Activated T-cell treated with anti-CD3 and anti-CD28 coated beads, Interleukin-2, amount 50 U/mL, for 1 hour (primary cell): ENCODE measurements at places on chromosomes 2 and 18.
A peak's percentile ranks its signal among the peaks of the same experiment; 100 is the strongest.

GRCh38 chr2:188199716-188200128 is 92.0 kb upstream of the GULP1 start:
- DNase-seq: no peak

DNA sequence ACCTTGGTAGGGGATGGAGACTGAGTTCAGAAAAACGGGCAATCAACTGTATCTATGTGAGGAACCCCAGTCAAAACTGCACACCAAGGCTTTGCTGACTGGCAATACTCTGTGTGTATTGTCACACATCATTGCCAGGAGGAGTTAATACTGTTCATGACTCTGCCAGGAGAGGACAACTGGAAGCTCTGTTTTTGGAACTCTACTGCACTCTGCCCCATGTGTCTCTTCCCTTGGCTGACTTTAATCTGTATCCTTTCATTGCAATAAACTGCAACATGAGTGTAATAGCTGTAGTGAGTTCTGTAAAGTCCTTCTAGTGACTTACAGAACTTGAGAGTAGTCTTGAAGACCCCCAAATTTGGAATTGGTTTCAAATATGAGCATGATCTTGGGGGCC is 72.3 kb downstream of the FAM228A start:
- no peak for DNase-seq

GRCh38 chr2:206790311-206790935 is 25.0 kb downstream of the FASTKD2 start:
- no peak for DNase-seq

GRCh38 chr18:76951456-76952247 is 129.3 kb downstream of the ZNF236 start:
- no peak for DNase-seq

DNA sequence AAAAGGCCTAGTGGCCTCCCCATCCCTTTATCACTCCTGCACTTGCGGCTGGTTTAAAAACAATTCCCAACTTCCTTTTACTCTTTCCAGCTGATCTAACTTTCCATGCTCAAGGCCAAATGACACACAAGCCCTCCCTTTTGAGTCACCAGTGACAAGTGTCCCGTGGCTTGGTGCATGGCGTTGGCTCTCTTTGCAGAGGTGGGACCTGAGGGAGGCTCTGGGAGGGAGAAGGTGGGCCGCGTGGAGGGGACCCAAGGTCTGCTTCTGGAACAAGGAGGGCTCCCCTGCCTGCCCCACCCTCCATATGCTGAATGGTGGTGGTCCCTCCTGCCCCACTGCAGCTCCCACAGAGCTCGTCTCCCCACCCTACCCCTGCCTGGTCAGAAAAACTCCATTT is 30.8 kb upstream of the HPCAL1 start:
- DNase-seq: no peak

- DNase-seq: no peak
Observed at GRCh38 chr2:38107738-38108410, 31.9 kb upstream of the CYP1B1 start.

GRCh38 chr18:6781796-6782195 is 52.3 kb downstream of the ARHGAP28 start:
- no peak for DNase-seq

- no peak for DNase-seq
Observed at GRCh38 chr2:46184794-46185583, 112.2 kb upstream of the EPAS1 start.

- DNase-seq: no peak
Observed at GRCh38 chr2:42764901-42765300, 966 bp upstream of the OXER1 start.

GRCh38 chr18:58781627-58782194 is 83.0 kb upstream of the ZNF532 start:
- peak; percentile 69 for DNase-seq

DNA sequence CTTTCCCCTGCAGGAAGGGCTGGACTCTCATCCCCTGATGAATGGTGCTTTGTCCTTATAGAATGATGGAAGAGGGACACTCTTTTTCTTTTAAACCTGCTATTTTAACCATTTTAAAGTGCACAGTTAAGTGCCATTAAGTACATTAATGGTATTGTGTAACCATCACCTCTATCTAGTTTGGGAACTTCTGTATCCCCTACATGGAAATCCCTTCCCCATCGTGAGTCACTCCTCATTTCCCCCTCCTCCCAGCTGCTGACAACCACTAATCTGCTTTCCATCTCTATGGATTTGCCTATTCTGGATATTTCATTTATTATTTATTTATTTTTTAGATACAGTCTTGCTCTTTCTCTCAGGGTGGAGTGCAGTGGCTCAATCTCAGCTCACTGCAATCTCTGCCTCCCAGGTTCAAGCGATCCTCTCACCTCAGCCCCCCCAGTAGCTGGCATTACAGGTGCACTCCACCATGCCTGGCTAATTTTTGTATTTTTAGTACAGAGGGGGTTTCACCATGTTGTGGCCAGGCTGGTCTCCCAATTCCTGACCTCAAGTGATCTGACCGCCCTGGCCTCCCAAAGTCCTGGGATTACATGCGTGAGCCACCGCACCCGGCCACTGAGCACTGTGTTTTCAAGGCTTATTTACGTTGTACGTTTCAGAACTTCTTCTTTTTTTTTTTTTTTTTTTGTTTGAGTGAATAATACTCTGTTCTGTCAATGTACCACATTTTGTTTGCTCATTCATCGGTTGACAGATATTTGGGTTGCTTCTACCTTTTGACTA is 15.8 kb downstream of the DGKD start:
- no peak for DNase-seq

DNA sequence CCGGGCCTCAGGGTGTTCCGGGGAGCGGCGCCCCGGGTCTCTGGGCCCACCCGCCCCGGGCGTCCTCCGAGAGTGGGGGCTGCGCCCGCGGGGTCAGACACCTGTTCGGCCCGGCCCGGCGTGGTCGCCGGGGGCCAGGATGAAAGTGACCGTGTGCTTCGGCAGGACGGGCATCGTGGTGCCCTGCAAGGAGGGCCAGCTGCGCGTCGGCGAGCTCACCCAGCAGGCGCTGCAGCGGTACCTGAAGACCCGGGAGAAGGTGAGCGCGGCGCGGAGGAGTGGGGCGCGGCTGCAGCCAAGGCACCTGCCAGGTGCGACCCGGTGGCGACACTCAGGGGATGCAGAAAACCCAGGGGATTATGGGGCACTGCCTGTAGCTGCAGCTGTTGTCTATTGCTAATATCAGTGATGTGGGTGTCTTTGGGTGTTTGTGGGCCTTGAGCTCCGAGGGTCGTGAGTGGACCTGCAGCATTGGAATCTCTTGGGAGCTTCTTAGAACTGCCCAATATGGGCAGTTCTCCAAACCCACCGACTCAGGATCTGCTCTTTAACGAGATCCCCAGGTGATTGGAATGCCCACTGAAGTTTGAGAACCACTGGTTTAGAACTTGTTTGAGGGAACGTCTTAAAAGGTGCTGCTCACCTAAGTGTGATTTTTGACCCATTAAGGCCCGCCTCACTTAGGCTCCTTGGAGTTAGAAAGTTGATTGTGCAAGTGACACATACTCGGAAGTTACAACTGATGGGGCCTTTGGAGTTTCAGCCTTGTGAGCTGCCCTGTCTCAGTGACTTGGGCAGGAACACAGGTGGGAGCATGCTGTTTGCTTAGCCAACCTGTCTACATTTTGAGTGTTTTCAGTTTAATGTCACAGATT is 823 bp downstream of the PARD3B start:
- DNase-seq: peak; percentile 20

GRCh38 chr2:145644820-145645302 is 1124.9 kb upstream of the ZEB2 start:
- no peak for DNase-seq

DNA sequence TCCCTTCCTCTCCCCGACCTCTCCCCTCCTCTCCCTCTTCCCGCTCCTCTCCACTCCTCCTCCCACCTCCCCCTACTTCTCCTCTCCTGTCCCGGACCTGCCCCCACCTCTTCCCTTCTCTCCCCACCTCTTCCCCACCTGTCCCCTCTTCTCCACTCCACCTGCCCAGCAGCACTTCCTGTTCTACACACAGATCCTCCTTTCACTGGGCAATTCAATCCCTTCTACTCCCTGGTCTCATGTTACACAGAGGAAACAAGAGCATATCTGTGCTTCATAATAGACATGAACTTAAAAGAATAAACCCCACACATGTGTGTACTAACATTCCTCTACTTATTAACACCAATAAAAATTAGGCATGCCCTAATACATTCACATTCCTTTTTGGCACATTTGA is 34.8 kb downstream of the TIMM21 start:
- no peak for DNase-seq

GRCh38 chr18:2968606-2969005 is 44.3 kb downstream of the LPIN2 start:
- DNase-seq: no peak

GRCh38 chr2:25310965-25311864 is 30.5 kb downstream of the DNMT3A start:
- DNase-seq: no peak

DNA sequence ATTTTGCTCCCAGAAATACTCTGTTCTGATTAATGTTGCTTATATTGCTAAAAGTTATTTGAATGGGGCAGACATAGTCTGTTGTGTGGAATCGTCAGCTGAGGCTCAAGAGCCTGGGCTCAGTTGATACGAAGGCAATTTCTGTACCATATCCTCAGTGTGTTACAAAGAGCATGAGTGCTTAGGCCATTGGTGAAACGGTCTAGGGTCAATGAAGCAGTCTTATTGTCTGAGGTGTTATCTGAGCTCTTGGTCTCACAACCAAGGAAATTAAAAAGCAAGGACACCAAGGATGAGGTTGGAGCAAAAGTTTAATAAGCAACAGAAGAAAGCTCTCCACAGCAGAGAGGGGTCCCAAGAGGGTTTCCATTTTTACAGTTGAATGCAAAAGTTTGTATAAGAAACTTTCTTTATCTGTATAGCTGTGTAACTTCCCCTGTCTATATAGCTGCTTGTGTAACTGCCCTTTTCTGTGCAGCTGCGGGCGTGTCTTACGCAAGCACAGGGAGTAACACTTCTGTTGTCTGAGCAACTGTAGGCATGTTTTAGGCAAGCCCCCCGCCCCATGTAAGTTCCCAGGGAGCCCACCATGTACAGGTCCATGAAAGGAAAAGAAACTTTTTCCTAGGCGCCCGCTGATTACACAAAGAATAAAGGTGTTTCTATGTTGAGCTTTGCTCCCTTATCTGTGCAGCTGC is 40.6 kb upstream of the DSC1 start:
- no peak for DNase-seq

GRCh38 chr2:90209806-90210205 is 1518.3 kb downstream of the RPIA start:
- no peak for DNase-seq

DNA sequence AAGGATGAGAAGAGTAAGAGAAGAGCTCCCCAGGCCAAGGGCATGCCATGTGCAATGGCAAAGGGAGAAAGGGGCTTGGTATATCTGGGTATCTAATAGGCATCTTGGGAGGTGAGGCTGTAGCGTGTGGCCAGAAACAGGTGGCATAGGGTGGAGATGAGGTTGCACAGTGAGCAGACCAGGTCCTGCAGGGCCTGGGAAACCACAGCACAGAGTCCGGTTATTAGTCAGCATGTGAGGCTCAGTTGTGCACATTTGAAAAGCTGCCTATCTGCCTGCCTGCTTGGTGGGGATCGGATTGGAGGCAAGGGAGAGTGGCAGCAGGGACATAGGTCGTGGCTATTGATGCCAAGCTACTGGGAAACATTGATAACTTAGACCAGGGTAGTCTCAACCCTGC is 190.6 kb downstream of the TPGS2 start:
- DNase-seq: no peak

DNA sequence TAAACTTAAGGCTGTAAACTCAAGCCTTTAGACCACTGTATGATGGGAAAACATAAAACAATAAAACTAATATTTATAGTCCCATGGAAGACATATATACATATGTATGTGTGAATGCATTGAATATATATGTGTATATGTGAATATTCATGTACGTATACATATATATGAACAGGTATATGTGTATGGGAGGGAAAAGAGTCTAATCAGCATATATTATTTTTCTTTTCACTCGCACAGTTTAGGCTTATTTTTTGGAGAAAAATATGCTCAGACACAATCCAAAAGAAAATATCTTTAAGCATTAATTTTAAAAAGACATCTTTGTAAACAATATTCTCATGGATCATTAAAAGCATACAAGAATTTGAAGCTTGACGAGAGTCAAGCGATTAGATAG is 22.7 kb downstream of the COL4A4 start:
- no peak for DNase-seq

DNA sequence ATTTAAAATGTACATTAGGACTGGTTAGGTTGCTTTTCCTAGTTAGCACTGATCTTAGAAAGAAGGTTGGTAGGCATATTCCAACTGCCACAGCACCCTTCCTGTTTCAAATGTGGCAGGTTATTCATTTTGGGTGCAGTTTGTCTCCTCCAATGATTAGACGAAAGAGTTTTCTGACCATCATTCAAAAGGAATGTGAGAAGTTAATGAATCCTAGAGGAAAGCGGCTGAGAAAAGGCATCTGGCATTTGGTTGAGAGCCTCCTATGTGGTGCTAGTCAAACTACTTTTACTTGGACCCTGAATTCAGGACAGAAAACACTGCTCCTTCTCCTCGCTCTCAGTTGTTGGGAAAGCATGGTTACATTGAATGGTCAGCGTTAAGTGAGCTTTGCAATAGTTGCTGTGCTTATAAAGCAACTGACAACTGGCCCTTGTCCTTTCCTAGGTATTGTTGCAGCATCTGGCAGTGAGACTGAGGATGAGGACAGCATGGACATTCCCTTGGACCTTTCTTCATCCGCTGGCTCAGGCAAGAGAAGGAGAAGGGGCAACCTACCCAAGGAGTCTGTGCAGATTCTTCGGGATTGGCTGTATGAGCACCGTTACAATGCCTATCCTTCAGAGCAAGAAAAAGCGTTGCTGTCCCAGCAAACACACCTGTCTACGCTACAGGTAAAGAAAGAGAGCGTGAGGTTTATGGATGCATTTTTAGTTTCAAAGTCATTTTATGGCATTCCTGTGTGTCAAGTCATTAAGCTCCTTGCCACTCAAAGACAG is 6.1 kb downstream of the TGIF1 start:
- DNase-seq: no peak

DNA sequence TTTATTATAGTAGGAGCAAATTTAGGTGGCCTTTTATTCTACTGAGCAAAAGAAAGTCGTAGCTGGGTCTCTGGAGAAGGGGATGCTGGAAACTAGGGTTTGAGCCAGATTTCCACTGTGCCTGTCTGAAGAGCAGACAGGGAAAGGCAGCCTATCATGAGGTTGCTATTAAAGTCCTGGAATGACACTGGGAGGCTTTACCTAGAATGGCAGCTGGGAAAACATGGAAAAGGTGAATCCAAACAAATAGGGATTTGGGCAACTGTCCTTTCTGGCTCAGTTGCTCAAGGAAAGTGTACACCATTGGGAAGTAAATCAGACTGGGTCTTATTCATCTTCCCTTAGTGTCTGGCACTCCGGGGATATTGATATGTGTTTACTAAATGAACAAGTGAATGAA is 154.6 kb downstream of the MTX2 start:
- DNase-seq: no peak
